ENCODE measurements at places on chromosomes 12 and 14.

DNA sequence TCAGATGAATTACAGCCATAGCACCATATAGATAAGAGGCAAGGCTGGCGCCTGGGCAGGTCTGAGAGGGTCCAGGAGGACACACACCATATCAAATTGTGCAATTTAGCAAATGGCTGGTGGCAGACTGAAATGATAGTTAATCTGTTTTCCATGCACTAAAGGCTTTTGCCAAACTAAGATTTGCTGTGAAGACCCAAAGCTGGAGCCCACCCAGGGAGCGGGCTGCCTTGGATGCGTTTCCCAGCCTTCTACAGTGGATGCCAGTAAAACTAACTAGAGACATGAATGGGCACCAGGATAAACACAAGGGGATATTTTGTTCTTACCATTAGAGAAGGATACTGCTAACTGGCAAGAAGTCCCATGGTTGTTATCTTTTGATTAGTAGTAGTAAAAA is 475.1 kb downstream of the DPF3 start:
- no peak for DNase-seq

GRCh38 chr14:77040741-77041653 is 12.5 kb upstream of the IRF2BPL start:
- no peak for DNase-seq

- DNase-seq, result no peak
These were observed 375.7 kb downstream of the ZFP36L1 start for GRCh38 chr14:68417009-68417650.

- no peak for DNase-seq
These were observed 37.7 kb upstream of the MYBPC1 start for GRCh38 chr12:101557094-101557493.

DNA sequence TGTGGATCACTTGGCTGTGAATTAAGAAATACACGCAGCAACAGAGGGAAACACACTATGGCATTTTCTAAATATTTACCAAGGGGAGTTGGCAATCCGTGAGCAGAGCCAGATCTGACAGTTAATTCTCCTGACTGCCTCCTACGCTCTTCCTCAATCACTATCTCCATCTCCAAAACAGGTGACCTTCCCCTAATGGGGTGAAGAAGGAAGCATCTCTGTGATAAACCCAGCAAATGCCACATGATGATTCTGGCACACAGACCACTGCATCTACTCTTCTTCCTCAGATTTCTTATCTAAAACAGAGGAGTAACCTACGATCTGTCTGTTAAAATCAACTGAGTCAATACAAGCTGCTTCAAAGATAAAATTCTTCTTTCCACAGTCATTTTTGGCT is 4.4 kb downstream of the SPTB start:
- DNase-seq, result no peak

DNA sequence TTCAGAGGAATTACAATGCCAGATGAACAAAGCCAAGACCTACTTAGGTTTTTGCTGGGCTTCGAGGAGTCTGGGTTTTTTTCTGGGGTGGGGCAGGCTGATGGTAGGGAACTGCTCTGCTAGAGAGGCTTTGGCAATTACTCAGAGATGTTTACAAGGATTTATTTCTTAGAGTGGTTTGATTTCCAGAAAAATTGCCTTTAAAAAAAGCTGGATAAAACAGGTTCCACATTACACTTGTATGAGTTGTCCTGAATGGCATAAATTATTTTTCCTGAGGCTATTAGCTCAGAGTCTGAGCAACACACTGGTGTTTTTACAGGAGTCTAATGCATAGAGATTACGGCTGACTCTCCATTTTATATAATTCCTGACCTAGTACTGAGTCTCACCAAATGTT is 118.5 kb upstream of the FRMD6 start:
- DNase-seq, result peak; percentile 83

- no peak for DNase-seq
These were observed 25.0 kb downstream of the GALNT8 start for GRCh38 chr12:4745249-4745648.

DNA sequence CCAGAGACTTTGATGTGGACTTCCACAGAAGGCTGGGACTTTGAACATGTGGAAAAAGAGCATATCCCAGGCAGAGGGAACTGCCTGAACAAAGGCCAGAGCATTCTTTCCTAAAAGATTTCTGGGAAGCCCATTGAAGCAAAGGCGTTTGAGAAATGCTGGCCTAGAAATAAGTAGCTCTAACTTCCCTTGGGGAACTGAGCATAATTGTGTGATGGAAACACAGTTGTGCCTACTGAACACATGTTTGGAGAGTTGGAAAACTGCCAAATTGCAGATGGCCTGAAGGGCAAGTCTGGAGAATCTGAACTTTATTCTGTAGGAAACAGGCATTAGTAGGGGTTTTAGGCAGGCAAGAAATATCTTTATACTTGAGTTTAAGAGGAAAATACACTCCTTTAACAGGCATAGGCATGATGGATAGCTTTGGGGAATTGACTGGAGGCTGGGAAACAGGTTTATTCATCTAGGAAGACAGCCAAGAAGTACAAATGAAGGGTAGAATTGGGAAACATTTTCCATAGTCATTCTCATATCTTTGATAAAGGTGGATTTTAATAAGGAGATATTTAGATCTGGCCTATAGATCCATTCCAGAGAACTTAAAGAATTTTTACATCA is 134.1 kb downstream of the TPH2 start:
- no peak for DNase-seq

DNA sequence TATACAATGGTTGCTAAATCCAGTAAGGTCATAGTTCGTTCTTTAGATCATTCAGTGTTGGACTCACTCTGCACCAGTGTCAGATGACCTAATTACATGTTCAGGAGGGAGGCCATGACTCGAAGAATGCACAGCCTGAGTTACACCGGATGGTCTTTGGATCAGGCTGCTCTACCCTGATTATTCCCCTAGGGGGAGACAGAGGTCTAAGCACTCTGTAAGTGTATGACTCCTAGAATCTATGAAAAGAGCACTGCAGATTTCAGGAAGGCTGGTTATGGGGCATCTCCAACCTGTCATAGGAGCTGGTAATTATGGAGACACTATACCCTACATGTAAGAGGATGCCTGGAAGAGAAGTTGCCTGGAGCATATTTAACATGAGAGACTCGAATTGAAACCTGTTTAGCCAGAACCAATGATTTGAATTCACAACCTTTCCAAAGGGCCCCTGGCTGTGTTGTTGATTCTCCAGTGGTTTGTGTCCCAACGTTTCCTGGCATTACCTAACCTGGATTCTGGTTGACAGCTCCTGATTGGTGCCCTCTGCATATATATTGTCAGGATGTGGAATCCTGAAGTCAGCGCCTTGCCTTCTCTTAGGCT is at the start of gene MUCL1:
TSS of gene MUCL1 (plus strand) at position 584 of the 606 bp plus-strand sequence. CDS start 67 bp downstream, outside the sequence.
- peak; percentile 54 for DNase-seq

DNA sequence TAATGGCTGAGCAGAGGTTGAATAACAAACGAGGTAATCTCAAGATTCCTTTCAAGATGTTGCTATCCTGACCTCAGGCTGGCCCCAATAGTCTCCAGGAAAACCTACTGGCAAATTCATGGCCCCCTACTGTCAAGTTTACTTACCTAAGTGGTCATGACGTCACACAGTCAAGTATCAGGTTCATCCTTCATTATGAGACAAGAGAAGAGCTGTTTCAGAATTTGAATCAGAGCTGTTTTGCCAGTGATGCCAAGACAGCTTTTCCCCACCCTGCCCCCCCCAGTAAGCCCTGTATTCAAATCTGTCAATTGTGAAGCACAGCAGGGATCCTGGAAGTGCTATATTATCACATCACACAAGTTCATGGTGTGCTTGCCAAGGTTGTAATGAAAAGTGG is 509.6 kb downstream of the NOVA1 start:
- DNase-seq, result no peak

GRCh38 chr12:26744697-26745440 is 88.1 kb downstream of the ITPR2 start:
- DNase-seq, result no peak

- no peak for DNase-seq
These were observed 78.7 kb downstream of the NEDD1 start for GRCh38 chr12:96985515-96986362.

GRCh38 chr12:26429070-26429691 is 233.8 kb downstream of the SSPN start:
- no peak for DNase-seq

GRCh38 chr14:28406196-28406595 is 360.4 kb upstream of the FOXG1 start:
- DNase-seq, result peak; percentile 47

DNA sequence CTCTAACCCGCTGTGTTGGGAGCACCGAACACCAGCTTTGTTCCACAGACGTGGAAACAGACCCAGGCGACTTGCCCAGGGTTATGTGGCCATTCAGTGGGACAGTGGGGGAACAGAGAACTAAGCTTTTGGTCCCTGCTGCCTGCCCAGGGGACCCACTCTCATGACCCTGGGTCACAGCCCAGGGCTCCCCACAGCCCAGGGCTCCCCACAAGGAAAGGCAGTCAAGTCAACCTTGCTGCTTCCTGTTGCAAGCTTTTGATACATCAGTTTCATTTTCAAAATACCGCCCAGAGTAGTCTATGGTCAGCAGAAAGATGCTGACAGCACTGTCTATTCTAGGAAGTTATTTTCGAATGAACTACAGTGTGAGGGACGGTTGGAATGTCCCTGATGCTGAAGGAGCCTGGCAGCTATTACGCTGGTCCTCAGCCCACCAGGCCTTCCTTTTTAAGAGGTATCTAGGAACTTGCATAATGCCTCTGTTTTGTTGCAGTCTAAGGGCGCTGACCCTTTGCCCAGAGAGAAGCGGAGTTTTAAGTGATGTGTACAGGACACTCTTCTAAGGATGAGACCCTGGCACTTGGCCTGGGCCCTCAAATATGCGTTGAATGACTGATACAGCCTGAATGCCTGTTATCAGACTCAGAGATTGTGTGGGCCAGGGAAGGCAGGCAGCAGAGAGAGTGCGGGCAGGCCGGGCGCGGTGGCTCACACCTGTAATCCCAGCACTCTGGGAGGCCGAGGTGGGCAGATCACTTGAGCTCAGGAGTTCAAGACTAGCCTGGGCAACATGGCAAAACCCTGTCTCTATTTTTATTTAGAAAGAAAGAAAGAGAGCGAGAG is 12.6 kb upstream of the TTC7B start:
- DNase-seq, result peak; percentile 24

DNA sequence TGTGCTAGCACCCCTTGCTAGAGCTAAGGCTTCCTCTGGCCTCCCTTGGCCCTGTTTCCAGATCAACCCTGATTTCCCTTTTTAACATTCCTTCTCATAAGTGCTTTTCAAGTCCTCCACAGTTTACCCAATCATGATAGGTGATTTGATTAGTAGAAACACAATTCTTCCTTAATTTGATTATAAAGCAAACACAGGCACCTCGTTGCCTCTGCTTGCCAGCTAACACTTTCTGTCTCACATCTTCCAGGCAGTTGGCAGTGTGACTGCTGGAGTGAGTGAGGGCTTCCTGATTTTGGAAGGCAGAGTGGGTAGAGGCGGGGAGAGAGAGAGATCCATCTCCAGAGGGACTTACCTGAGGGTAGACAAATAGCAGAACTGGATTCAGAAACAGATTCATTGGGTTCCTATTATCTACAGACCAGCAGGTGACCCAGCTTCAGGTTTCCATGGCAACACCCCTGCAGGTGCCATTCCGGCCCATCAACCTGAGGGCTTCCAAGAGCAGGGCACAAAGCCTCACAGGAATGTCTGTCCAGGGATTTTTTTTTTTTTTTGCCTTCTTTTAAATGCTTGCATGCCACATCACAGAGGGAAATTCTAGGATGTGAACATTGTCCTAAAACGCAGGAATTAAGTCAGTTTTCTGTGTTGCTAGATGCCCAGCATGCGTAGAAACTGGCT is 77.7 kb downstream of the PLXNC1 start:
- no peak for DNase-seq

DNA sequence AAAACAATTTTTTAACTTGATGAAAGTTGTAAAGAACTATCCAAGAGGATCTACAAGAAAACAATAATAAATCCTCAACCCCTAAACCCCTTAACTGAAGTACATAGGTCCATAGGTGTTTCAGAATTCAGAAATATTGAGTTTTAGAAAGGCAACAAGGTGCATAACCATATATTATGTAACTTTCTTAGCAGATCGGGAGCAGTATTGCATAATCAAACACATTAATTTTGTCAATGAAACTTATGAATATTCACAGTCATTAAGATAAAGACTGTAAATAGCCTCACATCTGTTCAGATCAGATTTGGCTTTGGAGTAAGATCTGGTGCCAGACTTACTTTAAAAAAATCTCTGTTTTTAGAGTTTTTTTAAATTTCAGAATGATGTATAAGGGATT is 647.1 kb upstream of the FLRT2 start:
- no peak for DNase-seq

- DNase-seq, result no peak
These were observed 285.8 kb downstream of the NUAK1 start for GRCh38 chr12:105852951-105853350.

GRCh38 chr14:63423889-63424288 is 105.2 kb upstream of the GPHB5 start:
- no peak for DNase-seq

GRCh38 chr14:102049258-102050025 is 37.4 kb downstream of the HSP90AA1 start:
- DNase-seq, result no peak

DNA sequence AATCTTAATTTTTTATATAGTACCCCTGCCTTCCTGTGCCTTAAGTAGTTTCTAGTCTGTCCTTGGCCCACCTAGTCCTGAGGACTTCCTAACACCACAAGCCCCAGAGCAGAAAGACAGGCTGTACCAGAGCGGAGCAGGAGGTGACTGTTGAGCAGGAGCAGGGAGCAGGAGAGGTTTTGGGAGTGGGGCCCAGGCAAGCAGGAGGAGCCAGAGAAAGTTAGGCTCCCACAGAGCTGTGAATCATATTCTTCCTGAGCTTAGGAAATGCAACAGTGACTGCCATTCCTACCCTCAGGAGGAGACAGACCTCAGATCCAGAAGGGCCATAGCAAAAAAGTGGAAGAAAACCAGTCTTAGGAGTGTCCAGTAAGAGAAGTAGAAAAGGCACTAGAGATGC is 28.3 kb upstream of the COL2A1 start:
- DNase-seq, result no peak

DNA sequence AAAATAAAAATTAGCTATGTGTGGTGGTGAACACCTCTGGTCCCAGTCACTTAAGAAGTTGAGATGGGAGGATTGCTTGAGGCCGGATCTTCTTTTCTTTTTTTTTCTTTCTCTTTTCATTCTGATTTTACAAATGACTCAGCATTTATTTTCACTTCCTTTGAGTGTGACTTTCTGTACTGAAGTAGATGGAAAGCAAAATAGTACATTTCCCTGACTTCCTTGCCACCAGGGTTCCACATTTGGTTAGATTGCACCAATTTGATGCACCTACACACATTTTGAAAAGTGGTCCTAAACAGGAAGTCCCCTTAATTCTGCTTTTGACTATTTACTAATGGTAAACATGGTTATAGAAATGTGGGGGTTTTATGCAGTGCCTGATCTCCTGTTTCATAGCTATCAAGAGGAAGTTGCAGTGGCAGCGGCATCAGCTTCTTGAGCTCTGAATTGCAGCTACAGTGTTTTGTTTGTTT is 13.0 kb upstream of the LEMD3 start:
- DNase-seq, result no peak

DNA sequence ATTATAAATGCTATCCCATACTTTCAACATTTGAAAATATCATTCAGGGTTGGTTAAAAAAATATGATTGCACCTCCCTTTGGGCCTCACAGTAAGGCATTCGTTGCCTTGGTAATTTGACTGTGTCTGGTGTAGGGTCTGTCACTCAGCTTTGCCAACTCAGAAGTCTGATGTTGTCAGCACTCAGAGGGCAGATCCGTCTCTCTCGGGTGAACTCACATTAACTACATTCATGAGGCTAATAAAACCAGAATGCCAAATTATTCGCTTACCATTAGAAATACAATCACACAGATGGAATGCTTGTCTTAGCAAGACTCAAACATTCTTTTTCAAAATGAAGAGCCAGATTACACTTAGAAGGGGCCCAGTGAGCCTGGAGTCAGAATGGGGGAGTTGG is 53.0 kb downstream of the NPAS3 start:
- no peak for DNase-seq

GRCh38 chr14:69059658-69060623 is 80.8 kb upstream of the ACTN1 start:
- DNase-seq, result peak; percentile 81
